RPMI8226 (cell line): ENCODE measurements at places on chromosomes 2 and 18.

GRCh38 chr2:177014946-177015345 lies 197.6 kb upstream of the HNRNPA3 start:
- no peak for DNase-seq

DNA sequence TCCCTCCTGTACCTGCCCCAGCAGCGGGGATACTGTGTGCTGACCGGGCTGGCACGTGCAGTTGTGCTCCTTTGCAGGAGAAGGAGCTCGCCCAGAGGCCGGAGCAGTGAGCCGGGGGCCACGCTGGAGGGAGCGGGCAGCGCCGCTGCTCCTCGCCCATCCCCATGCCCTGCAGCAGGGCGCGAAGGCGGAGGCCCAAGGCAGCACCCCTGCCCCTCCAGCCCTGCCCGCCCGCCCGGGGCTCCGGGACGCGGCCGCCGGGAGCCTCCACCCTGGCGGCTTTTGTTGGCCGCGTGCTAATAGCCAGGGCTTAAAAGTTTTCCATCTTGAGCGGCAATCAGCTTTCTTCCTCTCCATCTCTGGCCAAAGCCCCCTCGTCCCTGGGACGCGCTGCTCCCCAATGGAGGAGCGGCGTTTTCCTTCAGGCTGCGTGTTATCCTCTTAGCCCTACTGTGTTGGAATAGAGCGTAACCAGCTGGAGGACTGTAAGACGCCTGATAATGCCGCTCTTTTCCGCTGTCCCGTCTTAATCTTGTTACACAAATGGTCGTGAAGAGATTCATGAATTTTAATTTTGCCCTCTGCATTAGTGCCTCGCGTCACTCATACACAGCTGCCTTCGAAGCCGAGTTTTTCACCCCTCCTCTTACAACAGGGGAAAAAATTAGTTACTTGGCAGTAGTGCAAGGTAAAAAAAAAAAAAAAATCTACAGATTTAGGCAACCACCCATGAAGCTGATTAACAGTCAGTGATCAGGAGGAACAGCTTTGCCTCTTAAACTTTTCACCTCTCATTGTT lies 172.9 kb upstream of the SIX3 start:
- no peak for DNase-seq

DNA sequence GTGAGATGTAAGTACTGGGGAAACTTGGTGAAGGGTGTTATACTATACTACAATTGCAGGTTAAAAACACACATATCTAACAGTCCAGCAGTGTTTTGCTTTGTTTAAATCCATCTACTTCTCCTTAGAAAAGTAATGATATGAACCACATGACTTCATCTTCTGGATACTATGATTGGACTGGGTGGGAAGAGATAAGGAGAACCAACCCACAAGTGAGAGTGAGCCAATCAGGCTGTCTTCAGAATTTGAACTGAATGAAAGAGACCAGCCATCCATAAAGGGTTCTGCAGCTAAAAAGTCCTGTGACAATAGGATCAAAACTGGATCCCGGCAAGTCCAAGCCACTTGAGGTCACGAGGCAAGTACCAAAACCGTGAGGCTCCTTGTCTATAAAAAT lies 46.6 kb downstream of the KANSL3 start:
- no peak for DNase-seq

DNA sequence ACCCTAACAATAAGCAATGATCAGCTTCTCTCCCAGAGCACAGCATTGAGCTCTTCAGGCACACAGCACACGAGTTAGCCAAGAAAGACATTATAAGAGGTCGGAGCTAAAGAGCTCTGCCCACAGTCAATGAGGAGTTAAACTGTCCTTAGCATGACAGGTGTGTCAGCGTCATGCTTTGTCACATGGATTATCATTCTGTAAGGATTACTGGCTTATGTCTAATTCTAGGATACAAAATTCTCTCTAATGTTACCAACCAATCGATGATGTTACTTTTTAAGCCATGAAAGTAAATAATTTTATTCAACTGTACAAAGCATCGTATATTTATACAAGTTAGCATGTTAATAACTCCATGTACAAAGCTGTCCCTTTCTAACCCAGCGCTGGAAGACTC lies 108.8 kb downstream of the ZNF236 start:
- DNase-seq = no peak
